NCI-H1092 (cell line): ENCODE measurements at places on chromosomes 7 and 10.

DNA sequence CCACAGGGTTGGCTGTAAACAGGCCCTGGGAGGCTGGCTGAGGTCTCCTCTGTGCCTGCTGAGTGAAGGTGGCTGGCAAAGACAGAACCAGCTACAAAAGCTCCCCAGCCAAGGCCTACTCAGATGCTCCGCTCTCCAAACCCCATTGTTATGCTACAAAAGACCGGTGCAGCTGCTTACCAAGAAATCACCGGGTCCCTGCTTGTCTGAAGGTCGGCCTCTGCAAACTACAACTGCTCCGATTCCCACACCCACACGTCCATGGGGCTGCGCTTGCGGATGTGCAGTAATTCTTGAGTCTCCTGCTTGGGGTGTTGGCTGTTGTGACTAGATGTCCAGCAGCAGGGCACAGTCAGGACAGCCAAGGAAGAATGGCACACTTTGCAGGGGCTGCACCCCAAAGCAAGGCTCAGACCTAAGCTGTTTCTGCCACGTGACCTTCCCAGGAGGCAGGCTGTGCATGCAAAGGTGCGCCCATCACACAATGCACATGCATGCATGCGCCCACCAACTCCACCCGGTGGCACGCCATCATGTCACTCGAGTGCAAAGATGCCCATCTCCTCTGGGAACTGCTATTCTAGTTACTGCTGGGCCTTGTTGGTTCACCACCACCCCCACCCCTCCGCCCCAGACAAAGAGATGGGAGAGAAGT lies 97.8 kb downstream of the OAT start:
- DNase-seq = no peak

GRCh38 chr10:27223964-27224363 lies 16.6 kb downstream of the ACBD5 start:
- DNase-seq = no peak

DNA sequence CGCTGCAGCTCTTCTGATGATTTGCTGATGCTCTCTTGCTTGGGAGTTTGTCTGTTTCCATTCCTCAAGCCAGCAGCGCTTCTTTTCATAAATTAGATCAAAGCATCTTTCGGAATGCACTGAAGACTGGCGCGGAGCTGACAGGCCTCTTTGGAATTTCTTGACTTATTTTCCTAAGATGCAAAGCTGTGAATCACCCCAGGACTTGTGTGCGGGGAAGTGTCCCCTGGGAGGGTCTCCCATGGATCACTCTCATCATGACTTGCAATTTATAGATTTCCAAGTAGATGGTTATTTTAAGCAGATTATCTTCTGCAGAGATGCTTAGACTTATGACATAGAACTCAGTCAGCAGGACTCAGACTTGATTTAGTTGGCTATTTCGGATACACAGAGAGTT lies 467.2 kb downstream of the TCERG1L start:
- DNase-seq = no peak

- DNase-seq = no peak
Observed at GRCh38 chr7:28395831-28396230, 16.5 kb upstream of the CREB5 start.

GRCh38 chr10:10138685-10139084 lies 879.0 kb upstream of the CELF2 start:
- DNase-seq = no peak

DNA sequence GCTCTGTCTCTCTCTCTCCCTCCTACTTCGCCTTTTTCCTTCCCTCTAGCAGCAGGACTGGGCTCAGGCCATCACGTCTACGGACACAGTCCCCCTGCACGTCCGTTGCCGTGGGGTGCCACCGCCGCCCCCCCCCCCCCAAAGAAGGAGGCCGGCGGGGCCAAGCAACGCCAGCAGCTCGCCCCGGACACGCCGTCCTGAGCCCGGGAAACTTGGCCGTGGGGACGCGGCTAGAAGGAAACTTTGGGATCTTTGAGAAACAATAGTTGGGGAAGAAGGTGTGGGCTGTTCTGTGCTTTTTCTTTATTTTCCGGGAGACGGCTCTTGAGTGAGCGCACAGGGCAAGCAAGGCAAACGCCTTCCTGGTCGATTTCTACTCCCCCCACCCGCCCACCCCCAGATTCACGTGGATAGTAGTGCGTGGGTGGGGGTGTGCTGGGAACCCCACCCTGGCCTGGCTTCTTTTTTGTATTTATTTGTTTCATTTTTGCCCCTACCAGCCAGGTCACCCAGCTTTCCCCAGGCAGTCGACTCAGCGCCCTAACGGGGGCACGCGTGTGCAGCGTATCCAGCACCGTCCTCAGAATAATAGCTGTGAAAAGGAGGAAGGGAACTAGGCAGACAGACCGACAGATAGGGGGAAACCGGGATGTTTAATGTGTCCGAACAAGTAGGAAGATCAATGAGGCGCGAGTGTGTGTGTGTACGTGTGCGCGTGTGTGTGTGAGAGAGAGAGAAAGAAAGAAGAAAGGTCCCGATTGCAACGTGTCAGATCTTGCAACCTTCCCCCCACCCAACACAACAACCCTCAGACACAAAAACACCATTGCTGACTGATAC lies 1.4 kb downstream of the MXI1 start:
- no peak for DNase-seq

DNA sequence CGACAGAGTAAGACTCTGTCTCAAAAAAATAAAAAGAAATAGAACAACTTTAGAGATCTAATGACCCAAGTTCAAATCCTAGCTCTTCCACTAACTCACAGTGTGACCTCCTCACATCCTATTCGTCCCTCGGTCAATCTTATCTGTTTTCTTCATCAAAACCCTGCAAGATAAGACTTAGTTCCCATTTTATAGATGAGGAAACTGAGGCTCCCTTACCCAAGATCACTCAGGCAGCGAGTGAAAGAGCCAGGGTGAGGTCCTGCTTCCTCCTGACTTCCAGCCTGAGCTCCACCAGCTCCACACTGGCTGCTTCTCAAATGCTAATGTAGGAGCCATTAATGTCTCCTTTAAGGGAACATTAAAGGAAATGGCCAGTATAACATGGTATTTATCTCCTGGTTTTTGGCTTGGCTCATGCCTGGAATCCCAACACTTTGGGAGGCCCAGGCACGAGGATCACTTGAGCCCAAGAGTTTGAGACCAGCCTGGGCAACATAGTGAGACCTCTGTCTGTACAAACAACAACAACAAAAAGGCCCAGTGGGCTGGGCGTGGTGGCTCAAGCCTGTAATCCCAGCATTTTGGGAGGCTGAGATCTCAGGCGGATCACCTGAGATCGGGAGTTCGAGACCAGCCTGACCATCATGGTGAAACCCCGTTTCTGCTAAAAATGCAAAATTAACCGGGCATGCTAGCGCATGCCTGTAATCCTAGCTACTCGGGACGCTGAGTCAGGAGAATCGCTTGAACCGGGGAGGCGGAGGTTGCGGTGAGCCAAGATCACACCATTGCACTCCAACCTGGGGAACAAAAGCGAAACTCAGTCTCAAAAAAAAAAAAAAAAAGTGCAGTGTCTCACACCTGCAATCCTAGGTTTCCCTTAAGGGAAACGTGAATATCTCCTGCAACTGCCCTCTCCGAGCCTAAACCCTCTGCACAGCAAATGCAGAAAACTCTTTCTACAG lies 3.4 kb upstream of the RHBDD2 start:
- DNase-seq = no peak

- no peak for DNase-seq
Observed at GRCh38 chr10:119726676-119727261, 919 bp downstream of the INPP5F start.

DNA sequence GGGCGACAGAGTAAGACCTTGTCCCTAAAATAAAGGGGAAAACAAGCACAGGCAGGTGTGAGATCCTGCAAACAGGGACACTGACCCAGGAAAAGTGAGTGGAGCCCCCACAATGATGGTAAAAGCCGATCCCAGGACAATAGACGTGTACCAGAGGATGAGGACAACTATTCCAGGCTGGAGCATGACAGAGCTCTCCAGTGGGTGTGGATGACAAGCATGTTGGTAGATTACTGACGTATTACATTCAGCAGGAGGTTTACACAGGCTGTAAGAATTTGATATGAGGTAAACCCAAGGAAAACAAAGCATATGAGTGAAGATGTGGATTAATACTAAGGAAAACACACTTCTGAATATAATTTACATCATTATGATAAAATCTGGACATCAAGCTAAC lies 27.8 kb upstream of the SMURF1 start:
- DNase-seq = no peak
